Heart right ventricle (tissue), 16 donors: ENCODE measurements at places on chromosomes 2 and 18.

DNA sequence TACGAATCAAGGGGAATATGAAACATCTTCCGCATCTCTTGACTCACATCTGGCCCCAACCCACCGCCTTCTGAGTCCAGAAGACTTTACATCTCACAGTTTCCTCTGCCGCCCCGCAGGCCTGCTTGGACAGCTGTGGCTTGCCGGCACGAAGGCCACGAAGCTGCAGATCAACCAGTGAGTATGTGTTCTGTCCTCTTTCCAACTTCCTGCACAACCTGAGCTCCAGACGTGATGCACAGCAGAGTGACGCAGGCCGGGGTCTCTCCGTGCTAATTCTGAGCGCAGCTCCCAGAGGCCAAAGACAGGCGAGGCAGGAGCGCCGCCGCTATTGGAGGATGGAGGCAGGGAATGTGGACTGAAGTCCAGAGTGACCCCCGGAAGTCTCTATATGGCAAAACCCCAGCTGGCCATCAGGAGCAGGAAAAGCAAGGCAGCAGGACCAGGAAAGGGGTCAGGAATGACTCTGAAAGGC, 93.5 kb downstream of the ZCCHC2 start:
- H3K27ac ChIP-seq = no peak overlapping the region

- H3K27ac ChIP-seq = no peak overlapping the region
- H3K27me3 ChIP-seq = peaks cover 40% of the 10 kb centered on the region
- H3K4me1 ChIP-seq = no peaks in the 10 kb centered on the region
- no peaks in the 10 kb centered on the region for H3K36me3 ChIP-seq
- H3K4me3 ChIP-seq = no peak overlapping the region
These were observed 8.9 kb downstream of the C1QL2 start for GRCh38 chr2:119149611-119150010.

GRCh38 chr2:203582468-203582867, 47.4 kb upstream of the RAPH1 start:
- H3K27ac ChIP-seq = peak overlapping the region; percentile 5
- no peaks in the 10 kb centered on the region for H3K36me3 ChIP-seq
- H3K27me3 ChIP-seq = no peaks in the 10 kb centered on the region
- H3K4me1 ChIP-seq = peaks cover 2% of the 10 kb centered on the region

- H3K27me3 ChIP-seq = no peaks in the 10 kb centered on the region
- DNase-seq = no peak
- H3K27ac ChIP-seq = no peak overlapping the region
- no peaks in the 10 kb centered on the region for H3K4me1 ChIP-seq
These were observed 559.9 kb downstream of the MBD2 start for GRCh38 chr18:53664575-53664974.

GRCh38 chr2:232973011-232973735, 39.9 kb downstream of the NGEF start:
- H3K4me1 ChIP-seq = no peaks in the 10 kb centered on the region
- no peak for DNase-seq
- peaks cover 16% of the 10 kb centered on the region for H3K27me3 ChIP-seq

DNA sequence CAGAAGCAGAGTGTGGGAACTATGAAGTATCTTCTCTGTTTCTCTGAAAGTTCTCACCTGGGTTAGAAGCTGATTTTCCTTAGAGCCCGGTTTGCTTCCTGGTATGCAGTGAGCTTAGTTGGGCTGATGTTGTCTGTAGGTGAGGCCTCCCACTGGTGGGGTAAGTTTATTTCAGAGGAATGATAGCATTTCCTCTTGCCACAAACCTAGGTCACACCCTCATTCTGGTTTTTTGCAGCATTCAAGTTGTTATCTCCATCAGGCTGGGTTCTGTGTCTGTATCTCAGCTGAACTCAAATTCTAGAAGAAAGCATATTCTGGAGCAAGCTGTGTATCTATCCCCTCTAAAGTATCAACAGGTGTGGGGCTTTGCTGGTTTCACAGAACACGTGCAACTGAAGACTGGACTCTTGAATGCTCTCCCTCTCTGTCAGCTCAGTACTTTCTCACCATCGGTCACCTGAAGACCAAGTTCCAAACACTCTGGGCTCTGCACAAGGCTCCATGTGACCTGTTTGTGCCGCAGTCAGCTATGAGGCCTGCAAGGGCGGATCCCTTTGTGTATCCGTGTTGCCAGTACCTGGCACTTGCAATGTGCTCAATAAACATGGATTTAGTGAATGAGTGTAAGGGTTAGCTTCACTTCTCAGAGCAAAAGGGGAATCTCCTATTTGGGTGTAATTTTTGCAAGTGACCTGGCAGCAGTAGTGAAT, 49.5 kb upstream of the MBOAT2 start:
- no peaks in the 10 kb centered on the region for H3K27me3 ChIP-seq
- no peak for DNase-seq
- no peaks in the 10 kb centered on the region for H3K36me3 ChIP-seq
- H3K4me1 ChIP-seq = no peaks in the 10 kb centered on the region

DNA sequence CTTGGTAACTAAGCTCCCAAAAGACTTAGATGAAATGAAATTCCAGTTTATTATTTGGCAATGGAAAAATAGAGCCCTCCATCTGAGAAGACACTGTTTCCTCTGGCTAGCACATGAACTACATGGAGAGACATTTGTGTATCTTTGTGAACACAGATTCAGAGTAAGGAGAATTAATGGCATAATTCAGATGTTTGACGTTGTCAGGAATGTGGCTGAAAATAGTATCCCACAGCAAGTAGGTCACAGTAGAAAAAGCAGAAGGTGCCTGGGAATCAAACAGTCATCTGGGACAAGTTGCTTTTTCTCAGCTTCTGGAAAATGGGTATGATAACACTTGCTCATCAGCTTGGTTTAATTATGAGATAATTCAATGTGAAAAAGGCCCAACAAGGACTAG, 288.6 kb downstream of the PTPRM start:
- H3K4me3 ChIP-seq = no peak overlapping the region
- H3K4me1 ChIP-seq = peaks cover 39% of the 10 kb centered on the region
- no peaks in the 10 kb centered on the region for H3K36me3 ChIP-seq
- DNase-seq = no peak
- no peaks in the 10 kb centered on the region for H3K27me3 ChIP-seq
- H3K27ac ChIP-seq = peak overlapping the region; percentile 63

- no peaks in the 10 kb centered on the region for H3K36me3 ChIP-seq
- H3K4me3 ChIP-seq = no peak overlapping the region
- H3K27ac ChIP-seq = no peak overlapping the region
These were observed 15.3 kb upstream of the ACOXL start for GRCh38 chr2:110716959-110717645.

DNA sequence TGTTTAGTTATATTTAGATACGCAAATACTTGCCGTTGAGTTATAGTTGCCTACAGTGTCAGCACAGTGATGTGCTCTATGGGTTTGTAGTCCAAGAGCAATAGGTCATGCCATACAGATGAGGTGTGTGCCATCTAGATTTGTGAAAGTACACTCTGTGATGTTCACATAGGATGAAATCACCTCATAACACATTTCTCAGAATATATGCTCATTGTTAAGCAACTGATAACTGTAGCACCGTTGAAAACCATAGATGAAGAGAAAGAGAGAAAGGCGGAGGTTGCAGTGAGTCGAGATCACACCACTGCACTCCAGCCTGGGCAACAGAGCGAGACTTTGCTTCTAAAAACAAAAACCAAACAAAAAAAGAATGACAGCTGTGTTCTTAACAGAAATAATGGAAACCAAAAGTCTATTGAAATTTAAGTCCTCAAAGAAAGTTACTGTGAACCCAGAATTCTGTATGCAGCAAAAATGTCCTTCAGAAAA, 9.5 kb downstream of the DGKD start:
- H3K36me3 ChIP-seq = no peaks in the 10 kb centered on the region
- H3K27ac ChIP-seq = no peak overlapping the region
- H3K4me3 ChIP-seq = no peak overlapping the region
- H3K27me3 ChIP-seq = no peaks in the 10 kb centered on the region

- no peak overlapping the region for H3K27ac ChIP-seq
- H3K4me1 ChIP-seq = peaks cover 76% of the 10 kb centered on the region
- peaks cover 100% of the 10 kb centered on the region for H3K27me3 ChIP-seq
- DNase-seq = no peak
- no peaks in the 10 kb centered on the region for H3K36me3 ChIP-seq
These were observed 2.7 kb downstream of the OTX1 start for GRCh38 chr2:63053081-63053888.

DNA sequence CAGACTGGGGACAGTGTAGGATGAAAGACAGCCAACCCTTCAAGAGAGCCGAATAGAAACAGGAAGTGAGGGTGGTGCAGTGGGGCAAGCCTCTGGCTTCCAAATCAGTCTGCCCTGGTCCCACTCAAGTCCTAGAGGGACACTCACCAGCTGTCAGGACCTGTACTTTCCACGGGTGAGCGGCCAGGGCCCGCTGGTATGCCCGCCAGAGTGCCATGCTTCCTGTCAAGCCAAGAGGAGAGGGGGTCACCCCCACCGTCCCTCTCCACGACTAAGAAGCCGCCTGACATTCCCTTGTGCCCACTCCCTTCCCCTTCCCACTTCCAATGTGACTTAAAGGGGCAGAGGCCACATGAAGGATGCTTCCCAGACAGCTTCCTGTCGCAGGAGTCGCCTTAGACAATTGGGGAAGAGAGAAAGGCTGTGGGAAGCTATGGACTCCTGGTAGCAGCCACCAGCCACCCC, 564 bp downstream of the MPV17 start:
- peaks cover 13% of the 10 kb centered on the region for H3K36me3 ChIP-seq
- H3K27me3 ChIP-seq = no peaks in the 10 kb centered on the region
- peak overlapping the region; percentile 94 for H3K27ac ChIP-seq
- no peak for DNase-seq

- no peaks in the 10 kb centered on the region for H3K36me3 ChIP-seq
- no peak for DNase-seq
- H3K4me1 ChIP-seq = no peaks in the 10 kb centered on the region
These were observed 271.0 kb upstream of the CDH20 start for GRCh38 chr18:61062258-61062657.

DNA sequence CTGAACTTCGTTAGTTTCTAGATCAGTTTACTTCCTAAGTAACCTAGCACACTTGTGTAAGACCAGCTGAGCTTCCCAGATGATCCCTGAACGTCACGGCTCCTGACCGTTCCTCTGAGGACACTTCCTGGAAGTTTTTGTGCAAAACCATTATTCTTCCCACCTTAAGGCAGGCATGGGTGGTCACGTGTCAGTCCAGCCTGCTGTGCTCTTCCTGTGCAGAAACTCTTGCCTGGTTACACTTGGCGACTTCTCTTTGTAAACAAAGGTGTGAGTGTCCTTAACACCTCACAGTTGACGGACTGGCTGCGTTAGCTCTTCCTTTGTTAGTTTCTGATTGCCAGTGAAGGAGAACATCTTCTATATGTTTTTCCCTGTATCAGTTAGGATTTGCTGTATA, 118.3 kb downstream of the SH3RF3 start:
- H3K27me3 ChIP-seq = no peaks in the 10 kb centered on the region
- no peak overlapping the region for H3K27ac ChIP-seq
- no peaks in the 10 kb centered on the region for H3K36me3 ChIP-seq
- peaks cover 45% of the 10 kb centered on the region for H3K4me1 ChIP-seq
- H3K4me3 ChIP-seq = no peak overlapping the region

GRCh38 chr2:17583646-17584045, 43.1 kb downstream of the VSNL1 start:
- H3K27me3 ChIP-seq = no peaks in the 10 kb centered on the region
- H3K27ac ChIP-seq = peak overlapping the region; percentile 48
- DNase-seq = no peak
- H3K4me1 ChIP-seq = peaks cover 6% of the 10 kb centered on the region
- no peak overlapping the region for H3K4me3 ChIP-seq

GRCh38 chr2:211354481-211354880, 798.1 kb downstream of the CPS1 start:
- no peak overlapping the region for H3K27ac ChIP-seq
- no peaks in the 10 kb centered on the region for H3K27me3 ChIP-seq
- H3K4me3 ChIP-seq = no peak overlapping the region

GRCh38 chr2:237743561-237744269, 54.9 kb upstream of the RBM44 start:
- peaks cover 68% of the 10 kb centered on the region for H3K4me1 ChIP-seq
- no peak overlapping the region for H3K4me3 ChIP-seq
- H3K27ac ChIP-seq = peak overlapping the region; percentile 2
- no peaks in the 10 kb centered on the region for H3K27me3 ChIP-seq

DNA sequence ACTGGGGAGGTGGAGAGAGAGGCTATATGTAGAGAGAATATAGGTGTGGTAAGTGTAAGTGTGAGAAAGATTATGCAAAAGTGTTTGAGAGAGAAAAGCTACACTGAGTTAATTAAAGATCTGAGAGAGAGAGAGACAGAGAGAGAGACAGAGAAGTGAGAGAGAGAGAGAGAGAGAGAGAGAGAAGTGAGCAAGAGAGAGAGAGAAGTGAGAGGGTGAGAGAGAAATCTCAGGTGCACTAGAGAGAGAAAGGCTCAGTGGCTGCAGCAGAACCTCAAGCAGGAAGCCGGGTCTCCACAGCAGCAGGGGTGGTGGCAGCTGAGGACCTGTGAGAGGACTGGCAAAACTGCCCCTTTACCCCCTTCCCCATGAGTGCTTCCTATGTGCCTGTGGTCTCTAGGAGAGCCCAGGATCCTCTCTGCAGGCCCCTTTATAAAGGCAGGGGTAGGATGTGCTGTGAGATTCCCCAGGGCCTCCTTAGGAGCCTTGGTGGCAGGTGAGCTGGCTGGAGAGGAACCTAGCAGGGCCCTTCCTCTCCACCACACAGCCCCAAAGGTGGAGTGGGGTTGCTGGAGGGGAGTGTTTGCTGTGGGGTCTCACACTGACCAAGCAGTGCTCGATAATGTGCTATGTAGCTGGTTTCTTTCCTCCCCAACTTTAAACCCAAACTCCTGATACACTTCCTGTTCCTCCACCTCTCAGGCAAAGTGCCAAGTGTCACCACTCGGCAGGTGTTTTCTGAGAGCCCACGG, 52.6 kb downstream of the SLC4A5 start:
- no peak for DNase-seq
- H3K4me1 ChIP-seq = no peaks in the 10 kb centered on the region
- H3K4me3 ChIP-seq = no peak overlapping the region
- H3K27ac ChIP-seq = no peak overlapping the region
- no peaks in the 10 kb centered on the region for H3K27me3 ChIP-seq
- no peaks in the 10 kb centered on the region for H3K36me3 ChIP-seq

- no peak overlapping the region for H3K27ac ChIP-seq
- no peaks in the 10 kb centered on the region for H3K27me3 ChIP-seq
- peaks cover 30% of the 10 kb centered on the region for H3K4me1 ChIP-seq
- no peak for DNase-seq
These were observed 1.3 kb upstream of the TANK start for GRCh38 chr2:161158882-161159281.
